ENCODE measurements at places on chromosomes 12 and 14.

DNA sequence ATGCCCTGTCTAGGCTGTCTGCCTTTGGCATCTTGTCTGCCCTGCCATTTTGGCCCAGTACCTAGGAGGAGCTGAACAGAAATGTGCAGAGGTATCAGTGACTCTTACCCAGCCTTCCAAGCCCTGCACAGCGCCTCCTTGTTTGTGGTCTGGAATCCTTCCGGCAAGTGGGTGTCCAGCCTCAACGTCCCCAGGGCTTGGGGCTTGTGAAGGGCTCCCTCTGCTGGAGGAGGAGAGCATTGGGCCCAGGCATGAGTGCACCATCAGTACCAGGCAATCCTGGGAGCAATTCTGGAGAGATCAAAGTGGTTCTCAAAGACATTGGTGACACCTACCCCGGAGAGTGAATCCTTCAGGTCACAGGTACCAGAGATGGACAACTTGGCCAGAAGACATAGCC is 2.4 kb upstream of the TCL1B start:
- no peak for DNase-seq

GRCh38 chr14:76456200-76456599 is 80.3 kb downstream of the ESRRB start:
- peak; percentile 4 for DNase-seq

- no peak for DNase-seq
Observed at GRCh38 chr12:79300199-79300568, 390.6 kb downstream of the PAWR start.

- DNase-seq = no peak
Observed at GRCh38 chr14:49623941-49624839, 3.6 kb downstream of the MGAT2 start.

GRCh38 chr12:132288516-132289215 is 40.7 kb downstream of the GALNT9 start:
- DNase-seq = no peak

DNA sequence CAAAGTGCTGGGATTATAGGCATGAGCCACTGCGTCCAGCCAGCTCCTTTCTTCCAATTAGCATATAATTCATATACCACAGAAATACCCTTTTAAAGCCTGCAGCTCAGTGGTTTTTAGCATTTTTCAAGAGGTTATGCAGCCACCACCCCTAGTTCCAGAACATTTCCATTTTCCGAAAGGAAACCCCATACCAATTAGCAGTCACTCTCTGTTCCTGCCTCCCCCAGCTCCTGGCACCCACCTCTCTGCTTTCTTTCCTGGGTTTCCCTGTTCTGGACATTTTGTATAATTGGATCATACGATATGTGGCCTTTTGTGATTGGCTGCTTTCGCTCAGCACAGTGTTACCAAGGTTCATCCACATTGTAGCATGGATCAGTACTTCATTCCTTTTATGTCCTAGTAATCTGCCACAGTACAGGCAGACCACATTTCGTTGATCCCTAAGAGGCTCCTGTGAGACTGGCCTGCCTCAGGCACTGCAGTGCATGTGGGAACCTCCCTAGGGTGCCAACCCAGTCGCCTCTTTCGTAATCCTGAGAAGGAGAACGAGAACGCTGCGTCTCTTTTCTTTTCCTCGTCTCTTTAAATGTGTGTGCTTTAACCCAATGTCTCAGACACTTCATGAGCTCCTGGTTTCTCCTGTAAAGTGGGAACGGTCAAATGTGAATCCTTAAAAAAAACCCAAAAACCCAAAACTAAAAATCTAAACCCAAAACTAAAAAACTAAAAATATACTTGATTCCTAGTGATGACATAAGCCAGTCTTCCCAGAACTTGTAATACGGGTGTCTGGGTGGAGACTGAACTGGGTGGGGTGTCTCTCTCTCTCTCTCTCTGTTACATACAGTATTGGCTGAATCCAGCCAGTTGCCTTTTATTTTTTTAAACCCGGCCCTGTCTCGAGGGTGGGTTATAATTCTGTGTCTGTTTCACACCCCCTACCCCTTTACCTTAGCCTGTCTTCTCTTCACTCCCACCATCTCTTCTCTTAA is 14.7 kb downstream of the AACS start:
- DNase-seq = no peak

DNA sequence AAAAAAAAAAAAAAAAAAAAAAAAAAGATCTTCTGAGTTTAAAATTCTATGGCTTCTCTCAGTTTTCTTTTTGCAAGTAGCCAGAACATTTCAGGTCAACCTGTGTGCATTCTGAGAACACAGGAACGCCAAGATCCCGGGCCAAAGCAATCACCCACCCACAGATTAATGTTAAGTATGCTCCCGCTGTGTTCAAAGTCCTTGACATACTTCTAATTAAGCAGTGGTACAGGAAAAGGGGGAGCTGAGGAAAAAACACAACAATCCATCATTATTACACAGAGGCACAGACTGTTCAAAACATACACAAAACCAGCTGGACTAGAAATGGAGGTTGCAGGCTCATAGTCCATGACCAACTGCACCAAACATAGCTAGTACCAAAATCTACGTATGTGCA is 2.8 kb downstream of the FBXO21 start:
- DNase-seq = no peak

GRCh38 chr12:53738406-53739213 is 11.4 kb upstream of the CALCOCO1 start:
- DNase-seq = no peak

- no peak for DNase-seq
Observed at GRCh38 chr14:23571701-23572523, 4.3 kb upstream of the AP1G2 start.

- DNase-seq = no peak
Observed at GRCh38 chr12:101186291-101186690, 23.7 kb downstream of the SLC5A8 start.

DNA sequence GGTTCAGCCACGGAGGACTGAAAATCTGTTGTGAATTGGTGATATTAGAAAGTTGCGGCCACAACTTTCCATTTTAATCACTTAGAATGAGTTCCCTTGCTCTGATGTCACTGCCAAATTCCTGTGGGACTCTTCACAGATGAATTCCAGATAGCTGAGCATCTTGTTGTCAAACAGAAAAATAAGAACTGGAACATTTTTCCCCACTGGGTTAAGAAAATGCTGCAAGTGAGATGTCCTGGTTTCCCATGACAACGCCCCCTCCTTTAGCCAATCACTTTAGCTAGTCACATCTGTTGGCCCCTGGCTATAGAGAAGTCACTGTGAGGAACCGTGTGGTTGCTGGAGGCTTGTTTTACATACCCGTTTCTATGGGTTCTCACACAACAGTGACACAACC is 135.9 kb downstream of the KTN1 start:
- DNase-seq = no peak

- no peak for DNase-seq
Observed at GRCh38 chr12:53808023-53808705, 56.4 kb upstream of the CISTR start.

DNA sequence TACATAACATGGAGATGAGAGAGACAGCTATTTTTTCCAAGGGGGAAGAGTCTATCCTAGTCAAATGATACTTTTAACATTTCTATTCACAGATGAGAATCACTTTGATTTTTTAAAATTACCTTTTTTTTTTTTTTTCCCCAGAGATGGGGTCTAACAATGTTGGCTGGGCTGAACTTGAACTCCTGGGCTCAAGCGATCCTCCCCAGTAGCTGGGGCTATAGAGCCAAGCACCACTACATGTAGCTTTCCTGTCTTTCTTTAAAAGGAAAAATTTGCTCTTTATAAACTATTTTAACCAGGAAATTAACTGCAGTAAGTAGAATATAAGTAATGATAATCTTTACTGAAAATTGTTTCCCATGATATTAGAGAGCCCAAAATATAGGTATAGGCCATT is 3.3 kb downstream of the PRICKLE1 start:
- DNase-seq = no peak

- no peak for DNase-seq
Observed at GRCh38 chr12:6639151-6639801, 3.5 kb upstream of the LPAR5 start.

- DNase-seq = no peak
Observed at GRCh38 chr12:86376052-86376451, 119.9 kb upstream of the MGAT4C start.

GRCh38 chr14:46250113-46250703 is 401.4 kb downstream of the RPL10L start:
- DNase-seq = no peak

DNA sequence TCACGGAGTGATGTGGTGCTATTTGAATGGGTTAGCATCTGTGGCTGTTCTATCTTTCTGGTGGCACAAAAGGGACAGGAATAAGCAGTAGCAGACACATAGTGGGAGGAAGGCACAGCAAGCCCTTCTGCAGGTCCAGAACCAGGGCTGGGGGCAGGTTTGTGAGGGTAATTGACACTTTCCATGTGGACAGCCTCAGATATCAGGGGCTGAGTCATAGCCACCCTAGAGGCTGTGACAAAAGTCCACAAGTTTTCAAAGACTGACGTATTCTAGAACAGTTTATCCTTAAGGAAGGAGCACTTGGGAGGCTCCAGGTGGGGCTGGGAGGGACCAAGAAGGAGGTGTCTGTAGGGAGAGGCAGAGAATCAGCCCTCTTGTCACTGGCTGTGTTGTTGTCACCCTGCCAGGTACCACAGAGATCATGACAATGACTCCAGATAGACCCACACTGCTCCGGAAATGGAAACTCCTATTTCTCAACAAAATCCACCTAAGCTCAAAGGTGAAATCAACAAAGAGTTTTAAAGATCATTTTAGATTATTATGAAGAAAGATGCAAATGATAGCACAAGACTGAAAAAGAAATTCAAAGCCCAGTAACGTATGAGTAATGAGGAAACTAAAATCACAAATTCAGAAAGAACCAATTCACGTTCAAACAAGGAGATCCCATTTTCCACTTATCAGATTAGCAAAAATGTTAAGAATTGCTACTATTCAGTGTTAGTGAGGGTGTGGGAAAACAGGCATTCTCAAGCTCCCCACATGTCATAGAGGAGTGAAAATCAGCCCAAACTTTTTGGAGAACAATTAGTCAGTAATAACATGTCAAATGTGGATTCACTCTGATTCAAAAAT is 48.3 kb downstream of the NFKBIA start:
- no peak for DNase-seq

DNA sequence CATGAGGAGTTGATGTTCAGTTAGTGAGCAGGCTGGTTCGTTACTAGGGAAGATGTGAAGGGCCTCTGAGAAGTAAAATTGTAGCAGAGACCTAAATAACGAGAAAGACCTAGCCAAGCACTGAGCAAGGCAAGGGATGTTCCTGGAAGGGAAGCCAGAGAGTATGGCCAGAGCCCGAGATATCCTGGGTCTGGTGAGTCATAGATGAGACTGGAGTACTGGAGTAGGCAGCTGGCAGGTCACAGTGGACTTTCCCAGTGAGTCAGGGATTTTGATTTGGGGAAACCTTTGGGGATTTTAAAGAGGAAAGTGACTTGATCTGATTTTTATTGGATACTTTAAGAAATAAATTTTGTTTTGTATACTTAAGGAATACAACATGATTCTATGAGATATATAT is 369.0 kb downstream of the DIO2 start:
- no peak for DNase-seq

DNA sequence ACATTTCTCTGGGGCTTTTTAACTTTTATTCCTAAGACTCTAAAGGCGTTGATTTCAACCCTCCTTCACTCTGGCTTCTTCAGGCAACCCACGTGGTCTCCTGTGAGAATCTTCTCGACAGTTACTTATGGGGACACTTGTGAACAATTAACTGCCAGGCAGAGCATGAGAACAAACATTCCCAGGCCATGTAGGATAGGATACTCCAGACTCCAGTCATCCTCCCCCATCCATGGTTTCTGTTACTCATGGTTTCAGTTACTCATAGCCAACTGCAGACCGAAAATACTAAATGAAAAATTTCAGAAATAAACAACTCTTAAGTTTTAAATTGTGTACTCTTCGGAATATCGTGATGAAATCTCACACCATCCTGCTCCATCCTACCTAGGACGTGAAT is 19.5 kb downstream of the GPR68 start:
- no peak for DNase-seq

- no peak for DNase-seq
Observed at GRCh38 chr14:98269533-98269932, 1002.5 kb downstream of the BCL11B start.

DNA sequence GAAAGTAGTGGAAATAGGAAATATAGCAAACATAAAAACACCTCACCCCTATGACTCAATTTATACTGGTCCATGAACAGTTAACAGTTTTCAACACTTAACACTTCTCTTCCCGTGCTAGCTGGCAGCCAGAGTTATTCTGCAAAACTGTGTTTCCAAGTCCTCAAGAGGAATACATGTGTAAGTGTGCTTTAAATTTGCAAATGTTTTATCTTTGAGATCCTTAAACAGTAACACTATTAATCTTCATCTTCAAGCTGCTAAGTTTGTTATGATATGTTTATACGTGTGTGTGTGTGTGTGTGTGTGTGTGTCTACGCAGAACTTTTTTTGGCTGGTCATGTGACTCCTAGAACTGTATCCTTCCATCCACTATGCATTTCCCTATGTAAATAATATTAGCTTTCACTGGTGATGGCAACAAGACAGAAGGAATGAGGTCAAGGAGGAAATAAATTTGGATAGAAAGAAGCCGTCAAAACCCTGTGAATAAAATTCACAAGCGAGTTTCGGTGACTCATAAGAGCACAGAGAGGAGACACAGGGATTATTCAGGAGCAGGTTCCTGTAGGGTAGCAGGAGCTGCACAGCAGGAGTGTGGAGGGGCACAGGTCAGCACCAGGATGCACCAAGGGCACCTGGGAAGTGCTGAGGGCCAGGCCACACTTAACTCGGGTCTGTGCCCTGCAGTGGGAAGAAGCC is 105.9 kb upstream of the ETV6 start:
- no peak for DNase-seq

DNA sequence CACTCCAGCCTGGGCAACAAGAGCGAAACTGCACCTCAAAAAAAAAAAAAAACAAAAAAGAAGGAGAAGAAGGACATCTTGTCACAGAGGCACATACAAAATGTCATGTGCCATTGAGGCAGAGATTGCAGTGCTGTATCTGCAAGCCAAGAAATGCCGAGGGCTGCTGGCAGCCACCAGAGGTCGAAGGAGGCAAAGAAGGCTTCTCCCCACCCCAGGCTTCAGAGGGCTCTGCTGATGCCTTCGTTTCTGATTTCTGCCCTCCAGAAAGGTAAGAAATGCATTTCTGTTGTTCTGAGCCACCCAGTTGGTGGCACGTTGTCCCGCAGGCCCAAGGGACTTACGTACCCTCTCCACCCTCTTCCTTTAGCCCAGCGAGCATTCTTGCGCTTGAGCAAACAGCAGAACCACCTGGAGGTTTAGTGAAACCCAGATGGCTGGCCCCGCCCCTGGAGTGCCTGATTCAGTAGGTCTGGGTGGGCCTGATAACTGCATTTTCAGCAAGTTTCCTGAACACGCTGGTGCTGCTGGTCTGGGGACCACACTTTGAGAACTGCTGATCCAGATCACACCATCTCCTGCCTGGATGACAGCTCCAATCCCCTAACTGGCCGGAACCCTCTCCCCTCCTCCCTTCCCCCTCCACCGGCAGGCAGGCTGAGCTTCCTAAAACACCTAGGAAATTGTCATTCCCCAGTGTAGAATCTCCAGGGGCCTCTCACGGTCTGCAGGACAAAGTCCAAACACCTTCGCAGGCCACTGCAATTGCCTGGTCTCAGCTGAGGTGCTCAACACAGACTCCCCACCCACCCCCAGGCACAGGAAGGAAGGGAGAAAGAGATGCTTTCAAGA is 21.1 kb upstream of the SCARB1 start:
- no peak for DNase-seq
